ENCODE measurements at places on chromosomes 11 and 22.
A peak's percentile ranks its signal among the peaks of the same experiment; 100 is the strongest.

DNA sequence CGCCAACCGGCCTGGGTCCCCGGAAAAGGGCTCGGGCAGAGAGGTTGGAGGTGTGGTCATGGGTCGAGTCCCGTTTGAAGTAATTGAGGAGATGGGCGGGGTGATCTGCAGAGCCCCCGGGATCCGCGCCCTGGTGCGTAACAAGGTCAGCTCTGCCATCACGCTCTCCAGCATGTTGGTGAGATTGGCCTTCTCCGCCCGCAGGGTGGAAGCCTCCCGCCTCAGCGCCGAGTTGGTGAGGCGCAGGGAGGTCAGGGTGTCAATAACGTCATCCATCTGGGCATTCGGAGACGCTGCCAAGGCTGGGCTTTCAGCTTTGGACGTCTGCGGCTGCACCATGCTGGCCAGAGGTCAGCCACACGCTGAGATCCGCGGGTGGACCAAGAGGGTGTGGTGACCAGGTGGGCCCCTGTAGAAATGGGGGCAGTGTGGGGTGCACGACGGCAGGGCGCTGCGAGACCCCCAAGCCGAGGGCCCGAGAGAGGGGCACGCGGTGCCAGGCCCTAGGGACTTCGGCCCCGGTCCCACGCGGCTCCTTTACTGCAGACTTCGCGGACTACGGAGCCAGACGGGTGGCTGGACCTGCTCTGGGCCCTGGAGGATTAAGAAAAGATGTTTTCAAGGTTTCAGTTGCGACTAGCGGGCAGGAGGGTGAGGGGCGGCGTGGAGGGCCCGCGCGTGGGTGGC is 672 bp downstream of the RTL6 start:
- no peak for DNase-seq

DNA sequence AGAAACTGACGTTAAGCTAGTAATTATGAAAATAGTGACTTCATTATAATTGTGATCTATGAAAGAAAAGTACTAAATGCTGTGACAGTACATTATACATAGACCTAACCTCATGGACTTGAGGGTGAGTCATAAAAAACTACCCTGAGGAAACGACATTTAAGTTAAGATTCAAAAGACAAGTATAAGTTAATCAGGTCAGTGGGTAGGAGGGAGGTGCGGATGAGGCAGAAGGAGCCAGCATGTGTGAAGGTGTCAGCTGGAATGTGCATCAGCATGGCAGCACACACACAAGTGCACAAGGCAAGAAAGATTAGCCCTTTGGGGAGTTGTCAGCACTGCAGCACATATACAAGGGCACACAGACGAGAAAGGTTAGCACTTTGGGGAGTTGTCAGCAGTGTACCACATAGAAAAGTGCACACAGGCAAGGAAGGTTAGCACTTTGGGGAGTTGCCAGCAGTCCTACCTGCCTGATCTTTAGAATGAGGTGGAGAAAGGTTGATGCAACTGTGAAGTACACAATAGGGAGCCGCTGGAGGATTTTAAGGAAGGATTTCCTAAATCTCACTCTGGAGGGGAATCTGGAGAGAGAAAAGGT is 31.6 kb upstream of the CAVIN3 start:
- DNase-seq = no peak

DNA sequence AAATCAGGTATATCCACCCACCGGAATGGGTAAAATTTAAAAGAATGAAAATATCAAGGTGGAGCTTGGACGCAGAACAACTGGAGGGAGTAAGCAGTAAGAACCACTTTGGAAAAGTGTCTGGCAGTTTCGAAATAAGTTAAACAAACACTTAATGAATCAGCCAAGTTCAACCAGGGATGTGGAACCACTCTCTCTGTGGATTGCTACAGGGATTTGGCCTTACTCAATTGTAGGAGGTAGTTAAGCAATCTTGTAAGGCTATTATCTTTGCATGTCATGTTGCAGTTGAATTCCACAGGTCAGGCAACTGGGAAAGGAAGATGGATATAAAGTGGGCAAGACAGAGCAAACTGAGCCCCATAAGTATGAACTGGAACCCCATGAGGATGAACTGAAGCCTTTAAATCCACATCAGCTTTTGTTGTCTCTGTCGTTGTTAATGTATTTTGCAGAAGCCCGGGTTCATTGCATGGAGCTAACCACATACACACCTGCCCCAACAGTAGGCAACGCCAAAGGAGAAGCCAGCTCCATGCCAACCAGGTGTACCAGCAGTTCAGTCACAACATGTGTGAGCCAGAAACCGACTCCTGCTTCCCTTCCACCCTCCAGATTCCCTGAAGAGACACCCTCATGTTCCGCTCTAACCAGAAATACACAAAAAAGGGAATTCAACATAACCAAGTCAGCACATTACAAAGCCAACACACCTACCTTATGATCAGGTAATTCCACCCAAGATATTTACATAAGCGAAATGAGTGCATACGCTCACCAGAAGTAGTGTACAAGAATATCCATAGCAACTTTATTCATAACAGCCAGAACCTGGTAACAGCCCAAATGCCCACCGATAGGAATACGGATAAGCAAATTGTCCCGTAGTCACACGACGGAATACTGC is 8.0 kb upstream of the SLC43A3 start:
- DNase-seq = no peak

DNA sequence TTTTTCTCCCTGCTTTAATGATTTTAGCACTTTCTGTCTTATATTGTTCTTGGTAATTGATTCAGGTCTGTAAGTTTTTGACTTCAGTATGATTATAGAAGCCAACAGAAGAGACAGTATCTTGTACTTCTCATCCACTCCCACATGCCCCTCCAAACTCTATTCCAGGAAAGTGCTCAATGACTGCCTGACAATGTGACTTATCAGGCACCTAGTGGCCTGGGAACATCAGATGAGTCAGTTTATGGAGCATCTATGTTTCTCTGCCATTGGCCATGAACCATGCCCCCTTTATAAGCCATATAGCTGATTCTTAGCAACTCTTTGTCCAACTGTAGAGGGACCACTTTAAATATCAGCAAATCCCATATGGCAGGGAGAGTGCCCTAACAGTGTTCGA is 179.2 kb upstream of the MTMR2 start:
- no peak for DNase-seq

GRCh38 chr22:33723915-33724314 is 196.4 kb downstream of the LARGE1 start:
- no peak for DNase-seq

GRCh38 chr11:71466358-71466757 is 13.4 kb downstream of the NADSYN1 start:
- no peak for DNase-seq

DNA sequence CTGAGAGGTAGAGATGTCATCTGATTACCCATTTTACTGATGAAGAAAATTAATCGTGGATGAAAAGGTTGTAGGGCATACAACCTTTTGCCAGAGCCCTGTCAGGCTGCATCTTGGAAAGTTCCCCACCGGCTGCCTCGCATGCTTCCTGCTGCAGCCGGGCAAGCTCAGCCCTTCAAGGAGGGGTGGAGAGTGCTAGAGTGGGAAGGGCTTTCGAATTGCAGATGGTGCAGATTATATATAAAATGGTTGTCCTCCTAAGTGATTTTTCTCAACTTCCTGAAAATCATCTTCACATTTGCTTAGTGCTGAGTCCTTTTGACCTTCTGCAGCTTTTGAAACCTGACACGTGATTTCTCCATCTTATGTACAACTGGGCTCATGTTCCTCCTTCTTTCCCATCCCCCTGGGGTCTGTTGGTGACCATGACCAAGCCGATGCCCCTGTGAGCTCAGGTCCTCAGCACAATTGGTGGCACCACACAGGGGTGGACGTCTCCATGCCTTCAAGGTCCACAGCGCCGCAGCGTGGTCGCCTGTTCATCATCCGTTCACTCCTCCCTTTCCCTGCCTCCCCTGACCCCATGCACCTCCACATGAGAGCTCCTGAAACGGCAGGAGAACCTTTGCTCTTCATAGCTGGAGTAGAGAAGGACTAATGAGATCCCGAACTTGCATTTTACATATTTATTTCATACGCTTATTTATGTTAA is 47.6 kb upstream of the MYO18B start:
- no peak for DNase-seq

DNA sequence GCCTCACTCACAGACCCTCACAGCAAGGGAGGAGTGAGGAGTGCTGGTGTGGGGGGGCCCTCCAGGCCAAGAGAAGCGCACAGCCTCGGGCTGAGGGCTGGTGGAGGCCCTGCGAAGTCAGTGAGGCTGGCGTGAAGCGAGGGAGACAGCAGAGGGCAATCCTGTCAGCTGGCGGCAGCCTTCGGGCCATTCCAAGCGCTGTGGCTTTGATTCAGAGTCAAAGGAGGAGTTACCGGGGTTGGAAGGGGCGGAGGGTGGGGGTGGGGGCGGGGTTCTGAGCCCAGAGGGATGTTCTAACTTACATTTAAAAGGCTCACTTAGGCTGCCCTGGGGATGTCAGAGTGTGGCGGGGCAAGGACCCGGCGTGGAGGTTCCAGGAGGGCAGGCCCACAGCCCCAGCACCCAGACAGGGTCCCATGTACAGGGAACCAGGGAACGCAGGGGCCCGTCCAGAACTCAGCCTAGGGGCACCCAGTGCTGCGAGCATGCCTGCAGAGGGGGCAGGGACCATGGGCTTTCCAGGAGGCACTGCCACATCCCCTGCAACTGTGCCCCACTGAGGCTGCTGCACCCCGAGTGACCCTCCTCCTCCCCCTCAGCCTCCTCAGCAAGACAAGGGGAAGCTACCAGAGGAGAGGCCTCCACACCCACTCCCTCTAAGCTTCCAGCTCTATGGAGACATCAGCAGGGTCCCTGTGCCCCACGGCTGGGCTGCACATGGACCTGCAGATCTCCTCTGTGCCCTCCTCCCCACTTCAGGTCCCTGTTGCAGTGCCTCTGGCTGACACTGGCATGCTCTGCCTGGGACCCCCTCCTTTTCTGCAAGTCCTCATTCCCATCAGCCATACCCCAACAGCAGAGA is 39.7 kb upstream of the TTLL12 start:
- no peak for DNase-seq

DNA sequence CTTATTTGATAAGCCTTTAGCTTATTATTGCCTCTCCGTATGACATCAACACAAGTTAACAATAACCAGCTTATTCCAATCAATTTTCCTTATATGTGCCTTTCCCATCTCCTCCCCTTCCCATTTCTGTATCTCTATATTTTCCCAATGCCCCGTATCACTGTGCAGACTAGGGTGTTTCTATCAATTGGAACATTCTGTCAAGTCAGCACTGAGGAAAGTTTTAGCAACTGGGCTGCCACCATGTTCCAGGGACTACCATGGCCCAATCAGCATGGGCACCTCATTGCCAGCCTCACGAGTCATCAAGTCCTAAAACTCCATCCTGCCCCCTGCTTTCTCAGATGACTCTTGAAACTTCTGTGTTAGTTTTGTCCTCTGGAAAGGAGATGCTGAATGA is 973.1 kb upstream of the CNTN5 start:
- DNase-seq = no peak

DNA sequence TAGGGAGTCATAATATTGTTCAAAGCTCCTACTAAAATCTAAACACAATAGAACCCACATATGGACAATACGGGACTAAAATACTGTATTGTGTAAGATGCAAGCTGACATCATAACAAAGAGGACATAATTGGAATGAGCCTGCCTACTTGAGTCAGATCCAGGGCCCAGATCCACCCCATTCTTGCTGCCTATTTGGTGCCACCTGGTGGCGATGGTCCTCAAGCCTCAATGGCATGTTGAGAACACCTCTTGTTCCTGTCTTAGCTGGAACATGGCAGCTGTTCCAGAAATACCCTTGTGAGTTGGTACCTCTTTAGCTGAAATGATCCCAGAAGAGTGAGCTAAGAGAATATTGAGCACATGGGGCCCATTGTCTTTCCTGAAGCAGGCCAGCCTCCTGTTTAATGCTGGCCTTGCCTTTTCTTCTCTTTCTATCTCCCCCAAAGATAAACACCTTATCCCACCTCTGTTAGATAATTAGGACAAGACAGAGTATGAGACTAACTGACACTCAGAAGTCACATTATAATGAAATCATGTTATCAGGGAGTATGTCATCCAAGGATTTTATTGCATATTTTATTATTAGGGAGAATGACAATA is 680.9 kb upstream of the ANO5 start:
- DNase-seq = peak; percentile 72

DNA sequence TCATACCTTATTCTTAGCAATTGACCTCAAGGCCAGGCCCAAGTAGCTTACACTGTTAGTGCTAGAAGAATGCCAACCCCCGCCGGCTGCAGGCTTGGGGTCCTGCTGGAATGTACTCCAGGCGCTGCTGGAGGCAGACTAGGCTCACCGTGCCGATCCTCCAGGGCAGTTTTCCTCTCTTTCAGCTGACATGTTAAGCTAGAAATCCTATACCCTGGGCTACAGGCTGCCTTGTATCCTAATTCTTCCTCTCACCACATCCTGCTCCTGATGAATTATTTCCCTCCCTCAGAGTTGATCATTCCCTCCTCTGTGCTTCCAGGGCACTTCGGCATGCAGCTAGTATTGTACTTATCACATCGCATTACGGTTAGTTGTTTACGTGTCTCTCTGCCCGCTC is 3.4 kb downstream of the SPTBN2 start:
- DNase-seq = no peak

DNA sequence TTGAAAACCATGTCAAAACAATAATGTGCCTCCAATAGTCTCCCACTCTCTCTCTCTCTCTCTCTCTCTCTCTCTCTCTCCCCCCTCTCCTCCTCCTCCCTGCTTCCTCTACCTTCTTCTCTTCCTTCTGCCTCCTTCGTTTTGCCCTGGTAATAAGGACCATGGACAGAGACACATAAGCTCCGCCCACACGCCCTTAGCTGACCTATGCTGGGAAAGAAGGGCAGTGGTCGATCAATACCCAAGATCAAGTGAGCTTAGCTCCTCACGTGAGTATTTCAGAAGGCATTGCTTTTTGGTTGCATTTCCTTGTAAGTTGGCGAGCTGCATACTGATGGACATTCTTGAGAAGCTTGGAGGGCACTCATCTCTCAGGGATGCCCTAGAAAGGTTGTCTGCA is 194.8 kb downstream of the MIAT start:
- DNase-seq = no peak

GRCh38 chr11:57744357-57744756 is 3.1 kb downstream of the SELENOH start:
- DNase-seq = no peak

- DNase-seq = no peak
Measured at GRCh38 chr11:123519055-123519796, 89.2 kb downstream of the GRAMD1B start.

DNA sequence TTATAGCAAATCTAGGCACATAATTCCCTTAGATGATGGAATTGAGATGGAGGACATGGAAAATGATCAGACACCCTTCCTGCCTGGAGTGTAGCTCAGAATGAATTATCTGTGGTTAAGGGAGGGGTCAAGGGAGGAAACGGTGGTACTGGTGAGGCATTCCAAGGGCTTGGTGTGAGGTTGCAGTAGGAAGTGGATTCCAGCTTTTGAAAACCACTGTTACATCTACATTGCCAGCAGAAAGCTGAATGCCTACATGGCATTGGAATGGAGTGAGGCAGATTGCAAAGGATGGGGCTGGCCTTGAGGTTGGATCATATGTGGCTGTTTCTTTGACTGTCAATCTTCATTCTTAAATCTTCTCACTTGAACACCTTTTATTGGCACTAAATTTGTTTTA is 684.4 kb downstream of the NTM start:
- DNase-seq = no peak

- no peak for DNase-seq
Measured at GRCh38 chr11:123483466-123483865, 53.4 kb downstream of the GRAMD1B start.

GRCh38 chr11:94183886-94184264 is 55.2 kb downstream of the PANX1 start:
- DNase-seq = peak; percentile 73

All from D341Med (cell line).